ENCODE measurements at places on chromosomes 1 and 21.
A peak's percentile ranks its signal among the peaks of the same experiment; 100 is the strongest.

DNA sequence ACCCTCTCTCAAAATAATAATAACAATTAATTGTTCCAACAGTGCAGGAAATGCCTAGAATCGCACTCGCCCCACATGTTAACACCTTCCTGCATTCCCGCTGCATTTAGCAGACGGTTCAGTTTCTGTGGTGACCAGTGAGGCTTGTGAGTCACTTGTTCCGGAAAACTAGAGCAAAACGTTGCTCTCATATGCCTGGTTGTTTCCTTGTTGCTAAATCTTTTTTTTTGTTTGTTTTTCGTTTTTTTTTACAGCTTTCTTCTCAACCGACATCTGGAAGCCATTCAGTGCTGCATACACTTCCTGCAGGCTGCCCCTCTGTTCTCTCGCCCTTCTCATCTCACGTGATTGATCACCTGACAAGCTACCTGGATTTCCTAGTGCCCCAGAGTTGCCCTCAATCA lies 56.9 kb upstream of the TMPRSS2 start:
- peak; percentile 0 for DNase-seq

DNA sequence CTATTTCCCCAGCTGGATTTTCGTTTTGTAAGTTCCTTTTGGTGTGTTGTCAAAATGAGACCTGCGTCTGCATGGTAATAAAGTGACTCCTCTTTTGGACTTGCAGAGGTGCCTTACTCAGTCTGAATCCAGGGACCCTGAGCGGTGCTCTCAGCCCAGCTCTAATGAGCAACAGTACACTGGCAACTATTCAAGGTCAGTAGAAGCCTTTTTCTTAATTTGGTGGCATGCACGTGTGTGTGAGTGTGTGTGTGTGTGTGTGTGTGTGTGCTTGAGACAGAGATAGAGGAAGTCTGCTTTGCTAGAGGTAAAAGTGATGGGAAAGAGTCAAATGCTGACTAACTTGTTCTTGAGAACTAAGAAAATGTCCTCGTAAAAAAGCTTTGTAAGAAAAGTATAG lies 105.4 kb downstream of the CD247 start:
- DNase-seq = no peak

- DNase-seq = no peak
Observed at GRCh38 chr1:10056599-10056987, 23.8 kb downstream of the UBE4B start.

DNA sequence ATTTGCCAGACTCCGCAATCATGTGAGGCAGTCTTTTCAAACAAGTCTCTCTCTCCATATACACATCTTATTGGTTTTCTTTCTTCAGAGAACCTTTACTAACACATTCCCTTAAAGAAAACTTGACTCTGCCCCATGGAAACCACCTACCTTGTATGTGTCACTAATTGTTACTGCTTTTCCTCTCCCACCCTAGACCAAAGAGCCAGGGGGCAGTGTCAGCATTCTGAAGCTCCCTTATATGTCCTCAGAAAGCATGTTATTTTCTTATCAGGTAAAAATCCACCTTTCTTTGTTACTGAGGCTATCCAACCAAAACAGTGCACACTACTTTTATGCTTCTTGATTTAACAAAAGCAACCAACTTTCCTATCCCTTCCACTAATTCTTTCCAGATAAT lies 98.9 kb upstream of the SLC5A9 start:
- DNase-seq = no peak

GRCh38 chr1:91014475-91014874 lies 7.4 kb downstream of the ZNF644 start:
- no peak for DNase-seq

DNA sequence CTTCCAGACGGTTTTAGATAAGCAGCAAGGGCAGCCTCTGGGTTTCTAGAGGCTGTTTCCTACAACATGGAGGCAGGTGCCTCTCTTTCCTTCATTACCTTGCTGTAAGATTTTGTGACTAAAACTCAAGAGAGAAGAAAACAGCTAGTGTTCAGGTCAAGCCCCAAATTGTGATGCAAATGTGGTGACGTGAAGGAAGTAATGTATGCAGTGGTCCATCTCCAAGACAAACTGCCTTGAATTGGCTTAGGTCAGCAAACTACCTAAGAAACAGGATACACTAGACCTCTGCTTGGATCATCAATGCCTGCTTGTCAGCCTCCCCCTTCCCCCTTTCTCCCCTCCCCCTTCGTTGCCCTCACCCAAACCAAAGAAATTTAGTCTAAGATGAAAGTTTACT lies 28.9 kb upstream of the RIPK4 start:
- DNase-seq = no peak

DNA sequence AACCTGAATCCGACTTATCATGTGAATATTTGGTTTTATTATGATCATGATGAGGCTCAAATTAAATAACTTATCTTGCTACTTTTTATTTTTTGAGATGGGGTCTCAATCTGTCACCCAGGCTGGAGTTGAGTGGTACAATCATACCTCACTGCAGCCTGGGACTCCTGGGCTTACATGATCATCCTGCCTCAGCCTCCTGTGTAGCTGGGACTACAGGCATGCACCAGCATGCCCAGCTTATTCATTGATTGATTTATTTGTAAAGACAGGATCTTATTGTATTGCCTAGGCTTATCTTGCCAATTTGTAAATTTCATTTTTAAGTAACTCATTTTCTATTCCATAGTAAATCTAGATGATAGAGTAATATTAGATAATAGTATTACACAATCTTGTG lies 84.3 kb downstream of the COL11A1 start:
- DNase-seq = no peak

DNA sequence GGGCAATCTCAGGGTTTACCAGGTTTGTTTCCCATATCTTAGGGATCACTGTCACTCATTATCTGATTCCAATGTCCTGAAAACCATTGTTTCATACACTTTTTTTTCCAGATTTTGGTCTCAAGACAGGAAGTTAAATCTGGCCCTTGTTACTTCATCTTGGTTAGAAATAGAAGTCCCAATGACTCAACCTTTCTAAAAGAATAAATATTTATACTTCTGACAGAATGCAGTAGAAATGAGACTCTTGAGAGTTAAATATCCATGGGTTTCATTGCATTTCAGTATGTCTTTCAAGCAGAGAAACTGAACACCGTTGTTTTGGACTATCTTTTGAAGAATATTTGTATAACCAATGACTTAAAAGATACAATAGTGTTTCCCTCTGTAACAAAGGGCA lies 19.8 kb upstream of the VCAM1 start:
- no peak for DNase-seq

- DNase-seq = no peak
Observed at GRCh38 chr1:230328342-230329015, 97.7 kb downstream of the PGBD5 start.

DNA sequence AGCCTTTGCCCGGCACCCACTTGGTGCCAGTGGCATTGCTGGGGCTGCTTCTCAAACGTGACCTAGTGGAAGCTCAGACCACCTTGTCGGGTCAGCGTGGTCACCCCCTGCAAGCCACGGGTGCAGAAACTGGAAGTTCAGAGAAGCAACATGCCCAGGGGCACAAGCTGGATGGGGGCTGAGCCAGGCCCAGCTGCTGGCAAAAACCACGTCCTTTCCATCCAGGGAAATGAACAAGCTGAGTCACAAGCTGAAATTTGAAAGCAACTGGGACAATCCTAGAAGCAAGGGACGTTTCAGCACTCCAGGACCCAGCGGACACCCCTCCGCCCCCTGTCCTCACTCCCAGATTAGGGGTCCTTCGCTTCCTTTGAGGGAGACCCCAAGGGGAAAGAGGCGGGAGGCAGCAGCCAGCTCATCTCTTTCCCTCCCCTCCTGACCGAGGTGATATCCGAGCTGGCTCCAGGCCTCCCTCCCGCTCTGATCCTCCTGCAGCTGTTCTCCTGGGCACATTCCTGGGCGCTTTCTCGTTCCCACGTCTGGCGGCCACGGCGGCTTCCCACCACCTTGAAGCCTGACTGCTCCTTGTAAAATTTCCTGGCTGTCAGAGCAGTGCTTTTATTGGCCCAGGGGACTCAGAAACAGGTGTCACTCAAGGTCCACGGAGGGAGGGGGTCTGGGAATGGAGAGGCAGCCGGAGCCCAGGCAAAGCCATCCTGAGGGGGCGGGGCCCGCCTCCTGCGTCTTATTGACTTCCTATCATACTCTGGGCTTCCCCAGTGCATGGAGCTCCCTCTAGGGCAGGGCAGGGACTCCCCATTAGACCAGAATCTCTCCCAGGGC lies 62.8 kb downstream of the PAX7 start:
- no peak for DNase-seq

DNA sequence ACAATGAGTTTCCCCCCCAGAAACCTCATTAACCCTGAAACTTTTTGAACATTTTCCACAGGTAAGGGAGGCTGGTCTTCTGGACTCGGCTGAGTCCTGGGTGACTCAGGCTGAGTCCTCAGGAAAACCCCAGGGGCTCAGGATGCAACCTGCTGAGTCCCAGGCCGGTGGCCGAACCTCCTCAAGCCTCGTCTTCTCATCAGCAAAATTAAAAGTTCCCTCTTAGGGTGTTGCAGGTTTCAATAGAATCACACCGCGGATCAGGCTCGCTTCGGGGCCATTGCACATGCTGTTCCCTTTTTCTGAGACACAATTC lies 35.0 kb upstream of the GRHL3 start:
- no peak for DNase-seq

- no peak for DNase-seq
Observed at GRCh38 chr1:49185450-49185980, 408.8 kb upstream of the BEND5 start.

GRCh38 chr1:246279402-246279801 lies 227.7 kb downstream of the SMYD3 start:
- no peak for DNase-seq

DNA sequence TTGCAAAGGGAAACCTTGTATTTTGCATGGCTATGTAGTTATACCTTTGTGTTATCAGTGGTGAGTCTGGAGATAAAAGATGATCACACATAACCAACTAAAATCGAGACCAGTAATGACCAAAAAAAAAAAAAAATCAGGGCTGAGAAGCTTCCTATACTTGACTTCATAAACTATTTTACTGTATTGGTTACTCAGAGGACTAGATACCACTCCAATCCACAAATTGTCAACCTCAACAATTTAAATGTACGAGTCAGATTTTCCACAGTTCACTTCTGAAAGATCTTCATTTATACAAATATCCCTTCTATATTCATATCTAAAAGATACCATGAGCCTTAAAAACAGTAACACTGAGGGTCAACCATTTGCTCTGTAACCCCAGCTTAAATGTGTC lies 71.7 kb downstream of the NRIP1 start:
- DNase-seq = no peak

GRCh38 chr1:87106144-87106543 lies 191.7 kb downstream of the HS2ST1 start:
- DNase-seq = no peak

GRCh38 chr1:16385659-16386453 lies 18.8 kb downstream of the SZRD1 start:
- no peak for DNase-seq

- DNase-seq = peak; percentile 70
Observed at GRCh38 chr1:20151906-20152598, 12.9 kb downstream of the PLA2G2F start.

- peak; percentile 92 for DNase-seq
Observed at GRCh38 chr1:19485362-19486187, at the start of gene CAPZB. Gene CAPZB, minus strand, starts transcription at chr1:19485539. Its CDS starts 101 bp downstream, at chr1:19485438.

- DNase-seq = no peak
Observed at GRCh38 chr1:162030759-162031280, 7.2 kb upstream of the OLFML2B start.

DNA sequence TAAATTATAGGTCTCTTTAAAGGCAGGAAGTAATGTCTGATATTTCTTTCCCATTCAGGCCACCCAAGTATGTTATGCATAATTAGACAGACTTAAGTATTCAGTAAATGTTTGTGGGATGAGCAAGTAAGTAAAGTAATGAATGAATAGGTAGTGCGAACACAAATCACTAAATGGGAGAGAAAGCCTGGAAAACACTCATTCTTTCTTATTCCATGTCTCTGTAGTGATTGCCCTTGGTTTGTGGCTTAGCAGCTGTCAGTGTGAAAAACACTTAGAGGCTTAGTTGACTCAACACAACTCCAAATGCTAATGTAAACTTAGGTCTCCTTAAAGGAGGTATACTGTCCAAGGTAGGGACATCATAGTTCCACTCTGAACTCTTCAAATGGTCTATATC lies 182.5 kb downstream of the ZC3H11B start:
- DNase-seq = no peak

DNA sequence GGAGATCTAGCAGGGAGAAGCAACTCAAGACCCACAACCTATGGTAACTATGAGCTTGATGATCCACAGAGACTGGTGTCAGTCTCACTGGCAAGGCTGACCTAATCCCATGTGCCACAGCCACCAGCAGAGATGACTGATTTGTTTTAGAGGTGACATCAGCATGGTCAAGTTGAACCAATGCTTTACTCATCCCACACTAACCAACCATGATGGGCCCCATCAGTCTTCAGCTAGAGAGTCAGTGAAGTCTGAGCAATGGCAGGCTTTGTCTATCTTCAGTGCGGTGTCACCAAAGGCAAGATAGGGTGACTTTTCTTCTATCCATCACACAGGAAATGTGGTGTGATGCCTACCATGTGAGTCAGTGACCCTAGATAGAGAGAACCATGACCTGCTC lies 1470.7 kb downstream of the NCAM2 start:
- no peak for DNase-seq

- no peak for DNase-seq
Observed at GRCh38 chr1:228400692-228401454, 5.8 kb downstream of the TRIM11 start.

- DNase-seq = no peak
Observed at GRCh38 chr1:203681739-203682138, 55.1 kb downstream of the ATP2B4 start.
